ENCODE measurements at places on chromosomes 3 and 15. TPM values are rescaled to one million over a fixed set of nuclear protein-coding genes. Genes with fewer than 3 reads are reported as not detected.

RASGRP1 gene
- not detected for total RNA-seq

EEFSEC gene
- 2.3 TPM for total RNA-seq

PLOD2 gene
- 114 TPM for total RNA-seq

GRCh38 chr3:3015185-3016089 is 94.7 kb downstream of the IL5RA start:
- DNase-seq = peak; percentile 31

SLC28A1 gene
- not detected for total RNA-seq

MEX3B gene
- 8.1 TPM for total RNA-seq

DNA sequence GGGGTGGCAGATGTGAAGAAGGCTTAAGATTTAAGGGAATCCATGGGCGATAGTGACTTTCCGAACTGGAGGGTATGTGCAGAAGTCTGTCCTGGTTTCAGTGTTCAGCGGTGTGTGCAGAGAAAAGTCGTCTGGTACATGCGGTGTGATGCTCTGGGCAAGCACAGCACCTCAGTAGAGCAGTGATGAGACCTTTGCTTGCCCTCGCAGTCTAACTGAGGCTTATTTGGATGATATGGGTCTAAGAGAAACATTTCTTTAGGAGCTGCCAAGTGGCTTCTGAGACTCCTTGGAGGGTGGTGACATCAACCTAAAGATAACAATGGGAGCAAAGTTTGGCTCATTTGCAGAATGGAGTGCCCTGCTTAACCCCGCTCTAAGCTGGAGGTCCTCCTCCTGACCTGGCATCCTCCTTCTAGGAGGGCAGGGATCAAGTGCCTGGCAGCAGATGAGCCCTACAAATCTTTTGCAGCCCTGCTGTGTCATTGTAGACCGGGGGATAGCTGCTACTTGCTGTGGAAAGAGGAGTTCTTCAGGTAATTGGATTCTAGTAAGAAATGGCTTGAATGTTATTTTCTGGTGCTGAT is 228.1 kb upstream of the AZI2 start:
- DNase-seq = no peak

DNA sequence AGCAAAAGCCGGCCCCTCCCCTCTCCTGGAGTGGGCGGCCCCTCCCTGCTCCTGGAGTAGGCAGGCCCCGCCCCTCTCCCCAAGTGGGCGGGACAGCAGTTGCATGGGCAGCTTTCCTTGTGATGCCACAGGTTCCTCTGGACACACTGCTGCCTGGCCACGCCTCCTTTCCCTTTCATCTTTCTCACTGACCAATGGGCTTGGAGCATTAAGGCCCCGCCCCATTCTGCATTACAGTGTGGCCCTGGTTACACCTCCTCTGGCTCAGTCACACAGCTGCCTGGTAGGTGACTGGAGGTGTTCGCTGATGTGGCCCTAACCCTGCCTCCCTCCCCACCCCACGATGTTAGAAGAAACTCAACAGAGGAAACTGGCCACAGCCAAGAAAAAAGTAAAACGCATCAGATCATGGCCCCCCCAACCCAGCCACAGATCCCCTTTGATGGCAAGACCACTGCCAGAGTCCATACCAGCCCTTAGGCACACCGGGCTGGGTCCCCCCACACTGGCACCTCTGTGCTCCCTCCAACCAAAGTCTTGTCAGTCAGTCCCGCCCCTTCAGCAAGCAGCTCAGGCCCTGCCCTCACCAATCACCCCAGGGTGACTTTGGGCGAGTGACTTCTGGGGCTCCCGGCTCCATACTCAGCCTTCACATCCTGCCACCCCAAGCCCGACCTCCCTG is 84.3 kb downstream of the ADAMTS7 start:
- DNase-seq = no peak

DNA sequence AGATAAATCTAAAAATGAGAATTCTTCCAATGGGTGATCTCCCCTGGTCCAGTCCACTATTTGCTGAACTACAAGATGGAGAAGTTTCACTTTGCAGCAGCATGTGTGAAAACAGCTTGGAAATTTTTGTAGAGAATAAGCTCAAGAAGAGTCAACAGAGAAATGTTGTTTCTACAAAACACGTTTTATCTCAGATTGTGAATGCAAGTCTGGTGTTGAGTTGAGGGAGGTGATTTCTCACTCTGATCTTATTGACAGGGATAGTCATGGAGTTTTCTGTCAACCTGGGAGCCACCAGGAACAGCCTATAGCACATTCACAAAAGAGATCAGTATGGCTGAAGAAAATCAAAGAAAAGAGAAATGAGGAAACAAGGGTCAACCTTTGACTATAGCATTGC is 981.2 kb upstream of the CFAP20DC start:
- DNase-seq = no peak

PAK6 gene
- total RNA-seq = under 0.01 TPM

- DNase-seq = peak; percentile 93
Observed at GRCh38 chr3:193297421-193297820, 56.4 kb downstream of the PLAAT1 start.

GRCh38 chr3:175075269-175075668 is 216.1 kb downstream of the NAALADL2 start:
- DNase-seq = peak; percentile 20

ATP2C1 gene
- total RNA-seq = 196 TPM

DNA sequence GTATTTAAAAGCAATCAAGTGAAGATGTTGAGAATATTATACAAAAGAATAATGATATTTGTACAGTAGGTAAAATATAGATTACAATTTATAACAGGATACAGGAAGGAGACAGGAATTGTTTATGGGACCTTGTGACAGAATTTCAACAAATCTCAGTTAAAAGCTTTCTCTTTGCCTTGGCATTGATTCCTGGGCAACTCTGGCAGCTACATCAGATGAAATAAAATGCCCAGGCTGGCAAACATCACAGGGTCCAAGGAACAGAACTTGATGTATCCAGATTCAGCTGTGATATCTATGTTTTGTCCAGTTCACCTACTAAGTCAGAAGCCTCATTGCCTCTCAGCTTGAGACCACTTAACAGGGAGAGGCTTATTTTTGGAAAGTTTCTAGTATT is 473.1 kb downstream of the MCTP2 start:
- DNase-seq = no peak

DNA sequence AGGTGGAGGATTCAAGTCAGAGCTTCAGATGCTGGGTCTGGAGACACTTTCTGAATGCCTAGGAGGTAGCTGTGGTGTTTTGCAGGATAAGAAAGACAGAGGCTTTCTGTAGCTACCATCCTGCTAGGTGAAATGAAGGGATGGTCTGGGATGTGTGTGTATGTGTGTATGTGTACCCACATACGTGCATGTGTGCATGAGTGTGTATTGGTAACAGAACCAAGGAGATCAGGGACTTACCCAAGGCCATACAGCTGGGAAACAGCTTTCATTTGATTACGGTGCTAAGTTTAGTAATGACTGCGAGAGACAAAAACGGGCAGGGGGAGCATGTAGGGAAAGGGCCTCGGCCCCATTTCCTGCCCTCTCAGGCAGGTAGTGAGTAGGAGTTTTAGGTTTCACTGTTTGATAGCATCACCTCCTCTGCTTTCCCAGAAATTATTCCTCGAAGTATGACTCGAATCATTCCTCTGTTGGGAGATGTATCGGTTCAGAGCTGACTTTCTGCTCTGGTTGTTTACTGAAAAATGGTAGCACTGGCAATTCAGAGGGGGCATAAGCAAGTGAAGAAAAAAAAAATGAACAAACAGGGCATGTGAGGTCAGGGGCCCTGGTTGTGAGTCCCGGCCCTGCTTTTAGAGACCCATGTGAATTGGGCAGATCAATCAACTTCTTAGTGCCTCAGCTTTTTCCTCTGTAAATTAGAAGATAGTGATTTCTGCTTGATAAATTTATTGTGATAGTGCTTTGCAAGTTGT is 130.7 kb downstream of the LPP start:
- peak; percentile 54 for DNase-seq

DNA sequence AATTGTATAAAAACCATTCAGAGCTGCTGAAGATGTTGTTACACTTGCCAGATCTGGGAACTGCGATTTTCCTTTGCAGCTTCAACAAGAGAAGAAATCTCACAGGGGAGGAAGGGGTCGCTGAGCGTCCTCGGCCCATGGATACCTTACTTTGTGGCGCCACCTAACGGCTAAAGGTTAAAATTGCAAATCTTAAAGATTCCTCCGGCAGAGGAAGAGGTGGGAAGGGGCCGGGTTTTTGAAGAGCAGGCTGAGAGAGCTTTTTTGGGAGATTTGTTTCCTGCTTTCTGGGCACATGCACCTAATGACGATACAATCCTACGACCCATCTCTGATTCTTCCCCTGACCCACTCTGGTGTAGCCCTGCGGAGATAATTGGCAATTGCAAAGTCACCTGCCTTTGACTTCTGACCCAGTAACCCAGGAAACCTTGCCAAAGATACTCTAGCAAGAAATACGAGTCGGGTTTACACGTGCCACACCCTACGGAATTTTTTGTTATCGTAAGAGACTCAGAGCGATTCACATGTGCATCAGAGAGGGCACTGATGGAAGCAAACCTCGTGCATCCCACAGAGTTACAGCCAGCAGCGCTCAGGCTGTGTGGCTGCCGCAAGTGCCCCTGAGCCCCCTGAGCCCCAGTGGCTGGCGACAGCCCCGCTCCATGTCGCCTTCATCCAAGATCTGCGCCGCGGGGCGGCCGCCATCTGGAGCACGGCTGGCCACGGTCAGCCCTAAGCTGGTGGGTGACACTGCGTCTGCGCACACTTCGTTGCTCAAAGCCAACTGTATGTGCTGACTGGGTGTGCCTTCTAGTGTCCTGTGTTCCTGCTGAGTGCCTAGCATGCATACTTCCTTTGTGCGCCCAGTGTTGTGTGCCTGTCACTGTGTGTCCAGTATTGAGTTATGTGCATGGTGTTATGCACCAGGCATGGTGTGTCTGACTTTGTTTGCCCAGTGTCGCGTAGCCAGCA is 55.2 kb upstream of the CHRNA7 start:
- DNase-seq = peak; percentile 23

DNA sequence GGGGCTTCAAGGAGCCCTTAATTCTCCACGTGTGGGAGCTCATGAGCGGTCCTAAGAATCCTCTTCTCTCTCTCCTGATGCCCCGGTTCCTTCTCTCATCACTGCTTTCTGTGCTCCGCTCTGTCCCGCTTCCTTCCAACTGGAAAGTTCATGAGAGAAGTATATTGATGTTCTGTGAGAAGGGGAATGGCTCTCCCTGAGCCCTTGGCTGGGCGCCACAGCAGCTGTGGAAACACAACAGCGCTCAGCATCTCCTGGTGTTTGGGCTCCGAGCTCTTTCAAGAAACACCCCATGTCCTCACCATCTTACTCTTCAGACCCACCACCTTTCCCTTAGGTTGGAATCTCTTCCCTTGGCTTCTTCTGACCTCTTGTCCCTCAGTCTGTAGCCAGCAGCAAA is 161.7 kb downstream of the VGLL4 start:
- DNase-seq = no peak

DCUN1D1 gene
- total RNA-seq = 26.6 TPM

- peak; percentile 3 for DNase-seq
Observed at GRCh38 chr3:85801955-85802354, 843.2 kb downstream of the CADM2 start.

MKRN3 gene
- total RNA-seq = under 0.01 TPM

MB21D2 gene
- total RNA-seq = 3.6 TPM

- DNase-seq = no peak
Observed at GRCh38 chr3:195763076-195763830, 42.5 kb downstream of the MUC20 start.

ATP13A4 gene
- under 0.01 TPM for total RNA-seq

HHLA2 gene
- total RNA-seq = not detected

WNT7A gene
- total RNA-seq = not detected

GRCh38 chr3:2889736-2890135 is 220.4 kb downstream of the IL5RA start:
- no peak for DNase-seq

DNA sequence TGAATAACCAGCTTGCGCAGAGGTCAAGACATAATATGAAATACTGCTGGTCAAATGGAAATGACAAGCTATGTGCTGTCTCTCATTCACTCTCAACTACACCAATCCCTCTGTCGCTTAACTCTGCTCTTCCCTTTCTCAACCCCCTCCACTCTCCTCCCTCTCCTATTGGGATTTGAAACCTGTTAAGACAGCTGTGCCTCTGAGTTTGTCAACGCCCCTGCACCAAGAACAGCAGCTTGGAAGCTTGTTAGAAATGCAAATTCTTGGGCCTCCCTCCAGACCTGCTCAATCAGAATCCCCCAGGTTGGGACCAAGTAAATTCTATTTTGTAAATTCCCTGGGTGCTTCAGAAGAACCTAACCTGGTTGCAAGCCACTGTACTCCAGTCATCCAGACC is 149.7 kb upstream of the ATP2B2 start:
- DNase-seq = no peak

PARP16 gene
- total RNA-seq = 3.6 TPM

- DNase-seq = no peak
Observed at GRCh38 chr15:63109920-63110319, 11.7 kb upstream of the LACTB start.

DNA sequence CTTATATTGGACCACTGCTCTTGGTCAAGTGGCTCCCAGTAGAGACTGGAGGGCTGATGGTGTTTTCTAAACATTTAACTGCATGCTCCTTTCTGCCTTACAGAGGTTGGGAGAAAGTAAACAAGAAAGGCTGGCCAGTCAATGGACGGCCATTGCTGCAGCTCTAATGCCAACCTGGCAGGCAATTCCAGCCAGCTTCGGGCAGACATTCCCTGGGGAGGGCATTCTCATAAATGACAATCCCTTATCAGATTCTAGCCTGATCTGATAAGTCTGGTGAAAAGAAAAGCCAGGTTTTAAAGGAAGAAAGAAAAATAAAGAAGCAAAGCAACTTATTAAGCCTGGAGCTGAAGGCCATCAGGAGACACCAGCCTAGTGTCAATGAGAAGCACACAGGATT is 60.7 kb downstream of the FRMD4B start:
- no peak for DNase-seq

- no peak for DNase-seq
Observed at GRCh38 chr15:74121039-74121438, 9.3 kb upstream of the ISLR2 start.

- DNase-seq = no peak
Observed at GRCh38 chr15:99509686-99510461, 55.9 kb upstream of the MEF2A start.

GRCh38 chr15:27028858-27029477 is 58.0 kb downstream of the GABRG3 start:
- DNase-seq = no peak

ADAMTS9 gene
- 1.8 TPM for total RNA-seq

DNA sequence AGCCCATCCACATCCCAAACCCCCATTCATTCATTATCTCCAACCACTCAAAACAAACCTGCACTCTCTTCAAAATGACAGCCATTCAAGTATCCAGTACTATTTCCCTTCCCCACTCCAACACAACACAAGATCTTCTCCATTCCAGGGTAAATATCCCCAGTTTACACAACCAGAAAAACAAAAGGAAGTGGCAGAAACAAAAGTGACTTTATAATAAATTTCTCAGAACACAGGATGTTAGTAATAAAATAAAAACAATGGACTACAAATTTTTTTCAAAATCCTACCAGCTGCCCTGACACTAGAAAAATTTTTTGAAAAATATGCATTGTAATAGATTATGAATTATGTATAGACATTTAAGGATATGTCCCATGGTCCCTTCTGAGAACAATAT is 14.2 kb downstream of the CPA3 start:
- no peak for DNase-seq

Data from fibroblast of lung (primary cell).